Activated CD8-positive, alpha-beta memory T cell treated with anti-CD3 and anti-CD28 coated beads for 1 hour (primary cell): ENCODE measurements at places on chromosomes 6 and 20.

GRCh38 chr6:32095338-32096086 is 13.6 kb downstream of the TNXB start:
- DNase-seq: no peak

GRCh38 chr6:90028995-90029635 is 134.8 kb downstream of the GJA10 start:
- no peak for DNase-seq

DNA sequence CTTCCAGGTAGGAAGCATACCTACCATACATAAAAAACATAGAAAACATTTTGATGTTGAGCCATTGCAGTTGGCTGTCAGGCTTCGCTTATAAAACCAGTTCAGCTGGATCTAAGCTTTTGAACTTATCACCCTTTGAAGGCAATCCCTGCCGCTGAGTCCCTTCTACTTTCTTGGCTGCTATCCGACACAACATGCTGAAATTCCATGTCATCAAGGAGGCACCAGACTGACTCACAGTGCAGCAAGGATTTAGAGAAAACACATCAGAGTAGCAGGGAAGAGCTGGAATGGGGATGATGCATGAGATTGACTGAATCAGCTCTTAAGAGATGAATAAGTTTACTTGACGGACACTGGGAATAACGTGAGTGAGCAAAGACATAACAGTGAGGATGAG is 135.0 kb upstream of the MAN1A1 start:
- no peak for DNase-seq

DNA sequence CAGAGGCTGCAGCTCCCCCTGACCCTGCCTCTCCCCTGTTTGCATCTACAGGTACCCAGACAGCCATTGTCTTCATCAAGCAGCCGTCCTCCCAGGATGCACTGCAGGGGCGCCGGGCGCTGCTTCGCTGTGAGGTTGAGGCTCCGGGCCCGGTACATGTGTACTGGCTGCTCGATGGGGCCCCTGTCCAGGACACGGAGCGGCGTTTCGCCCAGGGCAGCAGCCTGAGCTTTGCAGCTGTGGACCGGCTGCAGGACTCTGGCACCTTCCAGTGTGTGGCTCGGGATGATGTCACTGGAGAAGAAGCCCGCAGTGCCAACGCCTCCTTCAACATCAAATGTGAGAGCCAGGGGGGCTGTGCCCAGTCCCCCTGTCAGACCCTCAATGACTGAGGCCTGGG is 42.1 kb upstream of the SRF start:
- DNase-seq: no peak

GRCh38 chr6:140040396-140040795 is 665.9 kb upstream of the CITED2 start:
- no peak for DNase-seq

GRCh38 chr6:89002523-89002922 is 39.1 kb upstream of the RNGTT start:
- no peak for DNase-seq

GRCh38 chr20:16955462-16955861 is 207.3 kb downstream of the OTOR start:
- DNase-seq: no peak

DNA sequence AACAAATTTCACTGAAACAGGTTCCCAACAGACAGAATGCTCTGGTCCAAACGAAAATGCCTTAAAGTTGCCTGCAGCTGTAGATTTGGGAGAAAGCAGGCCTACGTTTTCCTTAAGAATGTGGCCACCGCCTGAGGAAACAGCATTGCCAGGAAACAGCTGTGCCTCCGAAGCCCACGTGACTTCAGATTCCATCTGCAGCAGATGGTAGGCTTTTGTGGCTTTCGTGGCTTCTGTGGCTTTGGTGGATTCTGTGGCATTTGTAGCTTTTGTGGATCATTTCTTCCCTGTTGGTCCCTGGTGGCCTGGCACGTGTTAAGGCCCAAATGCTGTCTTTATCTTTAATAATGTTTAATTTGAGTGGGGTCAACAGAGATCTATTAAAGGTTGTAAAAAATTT is 222.9 kb downstream of the TTLL2 start:
- no peak for DNase-seq

DNA sequence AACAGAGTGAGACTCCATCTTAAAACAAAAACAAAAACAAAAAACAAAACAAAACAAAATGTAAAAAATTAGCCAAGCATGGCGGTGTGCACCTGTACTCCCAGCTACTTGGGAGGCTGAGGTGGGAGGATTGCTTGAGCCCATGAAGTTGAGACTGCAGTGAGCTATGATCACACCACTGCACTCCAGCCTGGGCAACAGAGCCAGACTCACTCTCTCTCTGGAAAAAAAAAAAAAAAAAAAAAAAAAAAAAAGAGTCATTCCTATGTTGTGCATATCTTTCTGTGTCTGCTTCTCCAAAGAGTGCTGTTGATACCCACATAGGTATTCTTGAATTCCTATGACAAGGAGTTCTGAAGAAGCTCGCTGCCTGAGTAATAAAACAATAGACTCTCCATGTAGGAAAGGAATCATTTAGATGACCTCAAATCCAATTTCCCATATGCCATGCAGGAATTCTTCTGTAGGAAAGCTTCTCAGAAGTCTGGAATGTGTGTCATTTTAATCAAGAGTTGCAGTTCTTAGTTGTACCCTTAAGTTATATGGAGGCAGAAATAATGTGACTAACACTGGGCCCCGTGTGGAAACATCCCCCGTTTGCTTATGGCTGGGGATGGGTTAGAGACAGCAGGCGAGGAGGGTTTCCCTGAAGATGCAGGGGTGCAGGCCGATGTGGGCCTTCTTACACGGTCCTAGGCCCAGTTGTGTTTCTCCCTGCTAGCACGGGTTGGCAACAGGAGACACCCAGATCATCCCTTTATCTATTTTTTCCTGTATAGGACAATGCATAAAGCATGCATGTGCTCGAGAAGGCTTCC is 79.4 kb downstream of the ZDHHC14 start:
- no peak for DNase-seq

DNA sequence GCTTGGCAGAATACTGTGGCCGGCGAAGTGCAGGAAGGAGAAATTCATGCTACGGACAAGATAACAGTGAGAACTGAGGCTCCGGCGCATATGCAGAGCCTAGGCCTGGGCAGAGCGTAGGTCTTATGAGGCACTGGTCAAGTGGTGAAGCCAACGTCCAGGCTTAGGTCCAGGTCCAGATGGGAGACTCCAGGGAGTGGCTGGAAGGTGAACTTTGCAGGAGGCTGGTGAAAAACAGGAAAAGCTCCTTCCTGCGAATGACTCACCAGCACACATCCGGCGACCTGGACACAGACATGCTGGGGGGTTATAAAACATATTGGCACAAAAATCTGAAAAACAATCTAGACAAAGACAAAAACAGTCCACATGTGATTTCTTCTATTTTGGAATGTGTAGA is 15.4 kb downstream of the C6orf141 start:
- DNase-seq: no peak

DNA sequence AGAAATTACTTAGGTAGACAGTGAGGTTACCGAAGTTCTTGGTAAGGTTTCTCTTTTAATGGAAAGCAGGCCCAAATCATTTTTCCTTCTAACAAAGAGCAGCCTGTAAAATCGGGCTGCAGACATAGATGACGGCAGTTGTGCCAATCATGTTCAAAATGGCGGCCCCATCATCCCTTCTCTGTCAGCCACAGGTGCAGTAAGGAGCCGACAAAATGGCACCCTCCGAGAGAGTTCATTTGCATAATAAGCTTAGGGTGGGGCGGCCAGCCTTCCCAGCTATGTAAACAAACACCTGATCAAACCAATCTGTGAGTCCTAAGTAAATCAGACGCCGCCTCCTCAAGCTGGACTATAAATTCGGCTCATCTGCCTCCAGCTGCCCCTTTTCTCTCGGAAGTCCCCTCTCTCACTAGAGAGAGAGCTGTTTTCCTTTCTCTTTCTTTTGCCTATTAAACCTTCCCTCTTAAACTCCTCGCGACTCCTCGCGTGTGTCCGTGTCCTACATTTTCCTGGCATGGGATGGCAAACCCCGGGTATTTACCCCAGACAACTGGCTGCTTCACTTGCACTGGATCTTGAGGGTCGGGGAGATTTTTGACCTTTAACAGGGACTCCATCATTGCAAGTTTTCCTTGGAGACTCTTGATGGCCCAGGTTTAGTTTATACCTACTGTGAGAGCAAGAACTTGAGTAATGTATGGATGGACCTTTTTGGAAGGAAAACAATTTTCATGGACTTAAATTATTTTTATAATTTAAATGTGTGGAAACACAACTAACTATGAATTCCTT is 8.9 kb upstream of the DDR1 start:
- no peak for DNase-seq

DNA sequence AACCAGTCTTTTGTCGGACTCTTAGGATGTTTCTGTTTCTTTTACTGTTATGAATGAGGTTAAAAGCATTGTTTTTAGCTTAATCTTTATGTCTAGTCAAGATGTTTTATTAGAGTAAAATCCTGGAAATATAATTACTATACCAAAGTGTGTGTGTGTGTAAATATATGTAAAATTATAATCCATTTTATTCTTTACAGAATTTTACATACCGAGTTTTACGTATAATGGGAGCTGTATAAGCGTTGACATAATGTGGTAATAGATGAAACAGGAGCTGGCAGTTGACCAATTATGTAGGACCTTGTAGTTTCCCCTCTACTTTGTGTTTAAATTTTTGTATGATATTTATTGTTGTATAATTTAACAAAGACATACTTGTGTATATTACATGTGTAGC is 16.7 kb downstream of the MAP3K4 start:
- no peak for DNase-seq

GRCh38 chr6:79435746-79436145 is 101.5 kb downstream of the LCA5 start:
- no peak for DNase-seq

GRCh38 chr6:76885861-76886301 is 577.4 kb downstream of the HTR1B start:
- DNase-seq: no peak

- DNase-seq: no peak
These were observed 8.3 kb downstream of the ID4 start for GRCh38 chr6:19845266-19846041.

DNA sequence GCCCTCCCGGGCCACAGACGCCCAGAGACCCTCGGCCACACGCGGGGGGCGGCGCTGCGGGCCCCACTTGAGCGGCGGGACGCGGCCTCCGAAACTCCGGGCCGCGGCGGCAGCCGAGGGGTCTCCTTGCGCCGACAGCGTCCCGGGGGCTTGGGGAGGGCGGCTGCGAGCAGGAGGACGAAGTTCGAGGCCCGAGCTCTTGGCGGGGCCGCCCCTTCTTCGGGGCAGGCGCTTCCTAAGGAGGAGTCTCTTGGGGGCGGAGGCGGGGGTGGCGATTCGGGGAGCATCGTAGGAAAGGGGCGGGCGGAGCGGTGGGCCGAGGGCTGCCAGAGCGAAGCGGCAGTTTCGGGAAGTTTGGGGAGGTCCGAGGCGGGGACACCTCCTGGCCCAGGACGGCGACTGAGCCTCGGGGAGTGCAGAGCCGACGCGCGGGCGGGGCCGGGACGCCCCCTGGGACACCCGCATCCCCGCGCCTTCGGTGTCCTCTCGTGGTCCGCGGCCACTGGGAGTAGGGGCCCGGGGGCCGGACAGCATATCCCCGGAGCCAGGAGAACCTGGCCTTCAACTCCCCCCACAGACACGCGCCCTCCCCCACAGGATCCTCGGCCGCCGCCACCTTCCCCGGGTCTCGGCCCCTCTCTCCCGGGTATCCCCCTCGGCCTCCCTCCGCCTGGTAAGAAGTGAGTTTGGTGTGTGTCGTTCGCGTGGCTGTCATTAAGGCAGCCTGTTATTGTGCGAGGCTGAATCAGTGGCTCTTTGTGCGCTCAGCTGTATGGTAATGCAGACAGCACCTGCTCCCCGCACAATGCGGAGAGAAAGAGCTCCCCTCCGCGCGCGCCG is 613 bp upstream of the DLL1 start:
- DNase-seq: no peak

- no peak for DNase-seq
These were observed 11.6 kb downstream of the LAMA5 start for GRCh38 chr20:62355516-62355877.

DNA sequence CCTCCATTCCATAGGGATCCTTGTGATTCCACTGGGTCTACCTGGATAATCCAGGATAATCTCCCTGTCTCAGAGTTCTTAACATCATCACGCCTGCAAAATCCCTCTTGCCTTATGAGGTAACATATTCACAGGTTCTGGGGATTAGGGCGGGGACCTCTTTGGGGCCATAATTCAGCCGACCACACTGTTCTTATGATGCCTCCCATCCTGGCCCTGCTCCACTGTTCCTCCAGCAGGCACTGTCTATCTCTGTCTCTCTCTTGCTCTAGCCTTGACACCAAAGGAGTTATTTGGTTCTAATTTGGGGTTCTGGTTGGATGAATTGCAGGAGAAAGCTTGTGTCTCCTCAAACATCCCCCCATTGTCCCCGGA is 168.1 kb downstream of the NFATC2 start:
- DNase-seq: no peak

DNA sequence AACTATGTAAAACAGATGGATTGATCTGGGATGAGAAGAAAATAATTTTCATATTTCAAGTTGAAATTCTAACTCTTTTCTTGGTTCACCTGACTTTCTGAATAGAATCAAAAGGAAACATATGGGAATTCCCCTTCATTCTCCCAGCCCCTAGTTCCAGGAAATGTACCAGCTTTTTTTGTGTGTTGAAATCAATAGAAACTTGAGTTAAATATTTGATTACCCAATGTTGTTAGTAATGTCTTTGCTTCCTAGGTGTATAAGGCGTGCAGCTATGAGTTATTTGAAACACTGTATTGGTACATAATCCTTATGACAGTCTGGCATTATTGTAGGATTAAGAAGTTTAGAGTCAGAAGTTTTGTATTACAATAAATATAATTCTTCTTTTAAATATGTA is 21.5 kb downstream of the VNN2 start:
- no peak for DNase-seq

DNA sequence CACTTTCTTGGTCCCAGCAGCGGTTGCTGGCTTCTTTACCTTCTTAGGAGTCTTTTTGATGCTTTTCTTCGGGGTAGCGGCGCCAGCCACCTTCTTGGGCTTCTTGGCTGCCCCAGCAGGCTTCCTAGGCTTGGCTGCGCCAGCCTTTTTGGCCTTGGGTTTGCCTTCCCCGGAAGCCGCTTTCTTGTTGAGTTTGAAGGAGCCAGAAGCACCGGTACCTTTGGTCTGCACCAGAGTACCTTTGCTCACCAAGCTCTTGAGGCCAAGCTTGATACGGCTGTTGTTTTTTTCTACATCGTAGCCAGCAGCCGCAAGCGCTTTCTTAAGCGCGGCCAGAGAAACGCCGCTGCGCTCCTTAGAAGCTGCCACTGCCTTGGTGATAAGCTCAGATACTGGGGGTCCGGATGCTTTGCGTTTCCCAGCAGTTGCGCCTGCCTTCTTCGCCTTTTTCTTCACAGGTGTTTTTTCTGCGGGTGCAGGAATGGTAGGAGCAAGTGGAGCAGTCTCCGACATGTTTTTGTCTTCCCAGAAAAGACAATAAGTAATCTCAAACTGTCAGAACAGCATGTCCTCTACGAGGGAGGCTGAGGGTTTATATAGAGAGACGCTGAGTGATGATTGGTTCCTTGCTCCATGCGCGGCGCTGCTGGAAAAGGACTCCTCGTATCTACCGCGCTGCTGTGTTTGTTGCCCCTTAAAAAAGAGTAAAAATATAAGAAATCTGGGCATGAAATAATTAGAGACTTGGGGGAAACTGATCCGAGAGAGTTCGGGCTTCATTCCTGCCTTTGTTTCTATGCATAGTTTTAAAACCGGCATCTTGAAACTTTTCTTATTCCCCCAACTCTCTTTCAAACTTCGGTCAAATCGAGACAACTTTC is 130.3 kb upstream of the BTN3A2 start:
- no peak for DNase-seq

GRCh38 chr20:47501482-47502270 is at the start of gene NCOA3:
NCOA3 (plus strand) TSS chr20:47501887; CDS start chr20:47622248, 120,361 bp downstream.
- peak; percentile 85 for DNase-seq
